ENCODE measurements at places on chromosomes 2 and 18.

- DNase-seq: no peak
These were observed 1606.4 kb upstream of the ACVR2A start for GRCh38 chr2:146238254-146238966.

DNA sequence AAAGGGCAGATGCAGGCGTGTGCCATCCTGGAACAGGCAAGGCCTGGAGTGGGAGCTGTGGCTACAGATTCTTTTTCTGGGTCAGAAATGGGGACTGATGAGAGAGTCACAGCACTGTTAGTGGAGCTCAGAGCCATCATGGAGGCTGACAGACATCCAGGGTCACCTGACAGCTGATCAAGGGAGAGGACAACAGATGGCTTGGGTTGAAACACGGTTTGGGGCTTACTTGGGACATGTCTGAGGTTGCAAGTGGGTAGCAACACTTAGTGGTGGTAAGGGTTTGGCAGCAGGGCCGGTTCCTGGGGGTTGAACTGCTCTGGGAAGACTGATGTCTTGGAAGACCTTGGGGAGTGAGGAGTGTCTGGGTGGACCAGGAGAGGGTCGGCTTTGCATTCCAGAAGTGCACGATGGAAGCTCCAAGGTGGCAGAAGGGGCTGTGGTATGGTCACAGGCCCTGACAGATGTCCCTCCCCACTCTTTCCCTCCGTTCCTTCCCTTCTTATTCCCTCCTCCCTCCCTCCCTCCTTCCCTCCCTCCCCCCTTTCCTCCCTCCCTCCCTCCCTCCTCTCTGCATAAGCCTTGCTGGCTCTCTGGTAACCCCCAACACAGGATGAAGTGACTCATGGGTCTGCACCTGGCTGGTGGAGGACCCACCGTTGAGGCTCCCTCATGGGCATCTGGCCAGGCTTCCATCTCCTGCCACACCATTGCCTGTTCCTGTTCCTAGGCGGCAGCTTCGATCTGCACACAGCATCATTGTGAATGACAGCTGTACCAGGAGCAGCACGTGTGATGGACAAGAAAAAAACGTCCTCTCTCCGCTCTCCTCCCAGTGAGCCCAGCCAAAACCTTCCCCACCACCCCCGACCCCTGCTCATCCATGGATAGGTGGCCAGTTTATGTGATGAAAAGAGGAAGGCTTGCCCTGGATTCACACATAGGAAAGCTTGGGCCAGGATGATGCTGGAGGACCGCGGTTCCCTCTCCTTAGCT lies 63.8 kb upstream of the RPL31 start:
- DNase-seq: no peak

DNA sequence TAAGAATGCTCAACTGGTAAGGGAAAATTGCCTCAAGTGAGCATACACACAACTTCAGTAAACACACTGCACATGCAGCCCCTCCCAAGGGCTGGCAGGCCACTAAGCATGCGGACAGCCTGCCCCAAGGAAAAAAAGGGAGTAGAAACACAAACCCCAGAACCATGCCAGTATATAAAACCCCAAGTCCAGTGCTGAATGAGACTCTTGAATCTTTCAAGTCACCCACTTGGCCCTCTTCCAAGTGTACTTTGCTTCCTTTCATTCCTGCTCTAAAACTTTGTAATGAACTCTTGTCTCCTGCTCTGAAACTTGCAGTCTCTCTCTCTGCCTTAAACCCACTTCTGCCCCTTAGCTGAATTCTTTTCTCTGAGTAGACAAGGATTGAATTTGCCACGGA lies 736.4 kb downstream of the RNF144A start:
- DNase-seq: no peak

DNA sequence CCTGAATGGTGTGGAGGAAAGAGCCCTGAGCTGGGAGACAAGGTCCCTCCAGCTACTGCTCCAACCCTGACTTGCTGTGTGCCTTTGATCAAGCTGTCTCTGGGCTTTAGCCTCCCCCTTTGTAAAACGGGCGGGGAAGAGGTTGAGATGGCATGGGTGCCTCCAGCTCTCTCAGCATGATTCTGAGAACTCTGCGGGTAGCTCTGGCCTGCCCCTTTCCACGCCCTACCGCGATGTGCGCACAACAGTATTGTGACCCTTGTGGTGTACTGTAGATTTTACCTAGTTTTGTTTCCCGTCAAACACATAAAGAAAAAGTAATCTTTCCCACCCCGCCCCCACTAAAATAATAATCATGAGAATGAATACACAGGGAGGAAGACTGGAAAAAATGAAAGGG lies 5.3 kb downstream of the CD8A start:
- peak; percentile 78 for DNase-seq

DNA sequence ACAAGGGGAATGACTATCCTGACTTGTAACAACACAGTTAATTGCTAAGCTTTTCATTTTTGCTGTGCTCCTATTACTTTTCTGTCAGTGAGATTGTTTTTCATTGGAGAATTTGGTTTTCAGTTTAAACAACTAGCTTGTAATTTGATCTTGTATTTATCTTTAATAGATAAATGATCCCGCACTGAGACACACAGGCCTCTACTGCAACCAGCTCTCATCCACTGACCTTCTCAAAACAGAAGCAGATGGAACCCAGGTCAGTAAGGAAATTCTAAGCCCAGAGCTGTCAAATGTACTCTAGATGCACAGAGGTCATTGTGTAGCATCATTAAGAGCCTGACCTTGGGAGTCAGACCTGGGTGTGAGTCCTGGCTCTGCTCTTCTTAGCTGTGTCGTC lies 30.7 kb downstream of the PTRHD1 start:
- no peak for DNase-seq

DNA sequence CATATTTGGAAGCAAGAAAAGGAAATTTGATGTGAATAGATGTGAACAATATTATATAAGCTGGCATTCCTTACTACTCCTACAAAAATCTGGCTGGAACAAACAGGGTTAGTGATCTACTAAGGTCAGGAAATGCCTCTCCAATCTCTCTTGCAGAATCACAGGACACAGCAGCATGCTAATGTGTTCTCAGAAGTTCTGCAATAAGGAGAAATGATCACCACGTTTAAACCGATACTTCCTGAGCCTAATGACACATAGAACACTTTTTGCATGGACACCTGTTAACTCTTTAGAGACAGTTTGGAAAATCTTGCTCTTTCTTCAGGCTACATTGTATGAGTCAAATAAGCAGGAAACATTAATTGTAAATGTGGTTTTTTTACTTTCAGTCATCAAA lies 89.6 kb upstream of the MAP3K20 start:
- no peak for DNase-seq

DNA sequence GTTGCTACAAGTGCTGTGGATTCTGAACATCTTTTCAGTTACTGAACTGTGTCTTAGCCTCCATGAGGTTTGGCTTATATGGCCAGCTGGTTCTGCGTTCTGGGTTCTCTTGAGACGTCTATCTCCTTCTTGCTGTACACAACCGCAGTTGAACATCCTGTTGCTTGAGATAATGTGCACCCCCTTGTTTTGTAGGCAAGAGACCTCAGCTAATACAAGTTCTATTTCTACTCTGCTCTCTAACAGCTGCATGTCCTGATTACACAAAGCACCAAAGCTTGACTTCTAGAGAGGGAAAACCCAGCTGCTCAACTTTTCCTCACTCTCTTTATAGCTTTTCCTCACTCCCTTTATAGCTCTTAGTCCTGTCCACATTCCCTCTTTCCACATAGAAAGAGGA lies 176.0 kb downstream of the LTBP1 start:
- no peak for DNase-seq

Measured in activated CD8-positive, alpha-beta memory T cell treated with anti-CD3 and anti-CD28 coated beads, Interleukin-2, amount 50 U/mL, for 4 hours (primary cell).